Hematopoietic multipotent progenitor cell treated with erythropoietin and hydrocortisone succinate and interleukin-3 and kit ligand, for 15 days (in vitro differentiated cells): ENCODE measurements at places on chromosomes 6 and 20.

DNA sequence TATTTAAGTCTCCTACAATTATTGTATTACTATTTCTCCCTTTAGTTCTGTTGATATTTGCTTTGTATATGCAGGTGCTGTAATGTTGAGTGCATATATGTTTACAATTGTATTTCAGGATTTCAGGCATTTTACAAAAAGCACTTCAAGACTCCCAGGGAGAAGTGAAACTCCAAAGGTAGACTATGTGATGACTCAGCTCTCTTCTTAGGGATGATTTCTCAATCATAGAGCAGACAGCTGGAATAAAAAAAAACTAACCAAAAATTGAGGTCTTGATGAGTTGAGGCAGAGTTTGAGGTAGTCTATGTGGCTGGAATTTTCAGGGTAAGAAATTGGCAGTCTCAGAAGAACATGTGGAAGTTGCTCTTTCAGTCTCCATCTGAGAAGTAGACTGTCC, 786.1 kb downstream of the TFAP2A start:
- no peak for DNase-seq

DNA sequence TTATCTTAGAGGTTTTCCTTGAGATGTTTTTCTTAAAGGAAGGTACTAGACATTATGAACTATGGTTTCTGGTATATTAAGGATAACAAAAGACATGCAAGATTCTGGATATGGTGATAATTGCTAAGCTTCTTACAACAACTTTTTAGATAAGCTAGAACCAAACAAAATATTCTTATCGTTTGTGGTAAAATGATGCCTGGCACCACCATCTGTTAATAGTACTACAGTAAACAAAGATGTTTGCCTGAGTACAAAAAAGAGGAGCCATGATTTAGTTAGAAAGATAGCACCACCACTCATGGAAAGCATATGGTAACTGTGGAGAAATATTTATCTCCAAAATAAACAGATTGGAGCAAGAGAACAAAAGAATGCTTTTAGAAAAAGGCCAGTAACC, 747.3 kb downstream of the COL12A1 start:
- DNase-seq = no peak

DNA sequence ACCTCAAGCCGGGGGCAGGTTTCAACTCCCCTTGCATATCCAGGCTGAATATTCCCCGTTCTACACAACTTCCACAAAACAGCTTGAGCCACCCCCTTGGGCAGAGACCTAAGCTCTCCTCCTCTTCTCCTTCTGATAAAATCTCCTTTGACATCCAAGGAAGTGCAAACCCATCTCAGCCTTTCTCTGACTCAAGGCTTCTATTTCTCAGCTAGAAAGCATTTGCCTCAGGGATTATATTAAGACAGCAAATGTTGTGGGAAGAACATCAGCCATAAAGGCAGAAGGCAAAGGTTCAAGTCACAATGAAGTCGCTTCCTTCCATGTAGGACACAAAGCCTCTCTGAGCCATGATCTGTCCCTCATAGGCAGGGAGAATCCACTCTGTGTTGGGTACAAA, 386.6 kb upstream of the ARID1B start:
- DNase-seq = no peak

DNA sequence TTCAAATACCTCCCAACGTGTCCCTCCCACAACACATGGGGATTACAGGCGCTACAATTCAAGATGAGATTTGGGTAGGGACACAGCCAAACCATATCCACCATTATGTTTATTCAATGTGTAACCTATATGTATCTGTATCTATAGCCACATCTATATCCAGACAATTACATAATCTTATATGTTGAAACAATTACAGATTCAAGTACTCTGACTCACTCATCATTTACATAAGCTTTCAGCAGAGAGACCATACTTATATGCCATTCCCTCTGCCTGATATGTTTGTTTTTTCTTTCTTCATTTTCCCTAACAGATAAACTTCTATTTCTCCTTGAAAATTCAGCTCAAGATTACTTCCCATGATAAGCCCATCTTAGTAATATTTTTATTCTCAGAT, 163.6 kb downstream of the LAMA2 start:
- DNase-seq = no peak
